ENCODE measurements at places on chromosomes 6 and 20.

DNA sequence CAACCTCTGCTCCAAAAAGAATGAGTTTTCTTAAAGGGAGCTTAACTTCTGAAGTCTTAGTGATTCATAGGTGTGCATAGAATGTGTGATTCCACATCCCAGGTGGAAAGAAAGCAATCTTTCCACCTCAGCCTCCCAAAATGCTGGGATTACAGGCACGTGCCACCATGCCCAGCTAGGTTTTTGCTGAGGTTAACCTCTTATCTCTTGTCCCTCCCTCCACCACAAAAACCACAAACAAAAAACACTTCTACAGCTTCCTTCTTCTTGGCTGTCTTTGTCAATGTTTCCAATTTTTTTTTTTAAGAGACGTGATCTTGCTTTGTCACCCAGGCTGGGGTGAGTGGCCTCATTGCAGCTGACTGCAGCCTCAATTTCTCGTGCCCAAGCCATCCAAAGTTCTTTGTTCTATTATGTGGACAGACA lies 8.1 kb upstream of the CSE1L start:
- no peak for DNase-seq

GRCh38 chr6:88982720-88983119 lies 19.3 kb upstream of the RNGTT start:
- peak; percentile 47 for DNase-seq

- DNase-seq: no peak
Observed at GRCh38 chr6:45416700-45417099, 39.0 kb upstream of the SUPT3H start.

GRCh38 chr6:166630462-166630861 lies 3.4 kb upstream of the RPS6KA2 start:
- DNase-seq: no peak

GRCh38 chr6:155530219-155530834 lies 74.7 kb upstream of the NOX3 start:
- DNase-seq: no peak

GRCh38 chr20:16028923-16029322 lies 544.3 kb downstream of the KIF16B start:
- DNase-seq: no peak

DNA sequence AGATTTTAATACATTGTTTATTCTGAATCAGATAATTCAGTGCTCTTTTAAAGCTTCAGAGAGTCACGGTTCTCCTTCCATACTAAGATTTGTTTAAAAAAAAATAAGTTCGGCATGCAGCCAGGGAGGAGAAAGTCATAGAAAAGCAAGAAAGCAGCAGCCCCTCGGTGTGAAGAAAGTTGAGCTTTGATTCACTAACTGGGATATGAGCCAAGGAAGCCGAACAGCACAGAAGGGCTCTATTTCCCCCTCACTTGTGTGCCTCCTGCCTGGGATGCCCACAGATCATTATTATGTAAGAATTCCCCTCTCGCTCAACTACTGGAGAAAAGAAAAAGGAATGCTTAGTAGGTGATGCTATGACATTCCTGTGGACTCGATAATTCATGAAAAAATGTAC lies 69.3 kb upstream of the SYNJ2 start:
- no peak for DNase-seq

DNA sequence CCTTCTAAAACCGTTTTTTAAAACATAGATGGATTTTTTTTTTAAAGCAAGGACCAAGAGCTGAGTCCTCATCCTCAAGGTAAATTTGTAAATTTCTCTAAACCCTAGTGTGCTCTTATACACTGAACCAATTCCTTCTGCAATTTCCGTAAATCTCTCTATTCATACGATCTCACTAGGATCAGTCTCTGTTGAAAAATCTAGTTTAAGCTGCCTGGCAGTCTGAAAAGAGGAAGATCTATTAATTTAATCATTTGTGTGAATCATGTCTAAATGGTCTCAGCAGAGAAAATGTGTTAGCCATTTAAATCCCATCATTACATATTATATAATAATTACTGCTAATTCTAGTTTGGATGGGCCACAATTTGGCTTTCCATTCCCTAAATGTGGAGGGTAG lies 184.2 kb upstream of the TSHZ2 start:
- no peak for DNase-seq

GRCh38 chr6:79610306-79611009 lies 20.7 kb upstream of the SH3BGRL2 start:
- DNase-seq: no peak

- no peak for DNase-seq
Observed at GRCh38 chr6:52667572-52667971, 3.3 kb upstream of the TMEM14A start.

- DNase-seq: no peak
Observed at GRCh38 chr6:106761160-106761559, 131.8 kb downstream of the QRSL1 start.
